Activated B cell treated with CpG ODN at 0.5 μM for 24 hours (primary cell): ENCODE measurements at places on chromosomes 7 and 10. TPM values are rescaled to one million over a fixed set of nuclear protein-coding genes. Genes with fewer than 3 reads are reported as not detected.
A peak's percentile ranks its signal among the peaks of the same experiment; 100 is the strongest.

Gene PILRA
- total RNA-seq: 2.1 and 2.2 TPM in 2 replicates

GRCh38 chr10:127306479-127306878 is 110.1 kb upstream of the INSYN2A start:
- no peak for DNase-seq
- no peak overlapping the region for H3K27ac ChIP-seq
- H3K27me3 ChIP-seq: no peaks in the 10 kb centered on the region
- no peaks in the 10 kb centered on the region for H3K4me1 ChIP-seq

DNA sequence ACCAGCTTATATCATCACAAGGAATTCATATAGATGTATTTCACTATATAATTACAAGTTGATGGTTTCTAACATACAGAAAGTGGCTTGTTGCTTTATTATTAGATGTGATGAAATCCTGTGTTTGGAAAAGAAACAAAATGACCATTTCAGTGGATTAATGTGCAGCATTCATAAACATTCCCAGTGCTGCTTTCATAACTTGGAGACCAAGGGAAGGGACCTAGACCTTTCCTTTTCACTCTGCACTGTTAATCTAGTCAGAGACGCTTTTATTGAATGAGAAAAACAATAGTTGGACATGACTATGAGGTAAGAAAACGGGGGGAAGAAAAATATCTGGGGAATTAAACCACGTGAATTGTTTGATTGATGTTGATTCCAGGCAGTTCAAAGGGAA is 160.0 kb downstream of the HDAC9 start:
- peaks cover 3% of the 10 kb centered on the region for H3K4me1 ChIP-seq
- no peak for DNase-seq
- no peak overlapping the region for H3K27ac ChIP-seq
- peaks cover 77% of the 10 kb centered on the region for H3K36me3 ChIP-seq
- no peak overlapping the region for H3K4me3 ChIP-seq

DNA sequence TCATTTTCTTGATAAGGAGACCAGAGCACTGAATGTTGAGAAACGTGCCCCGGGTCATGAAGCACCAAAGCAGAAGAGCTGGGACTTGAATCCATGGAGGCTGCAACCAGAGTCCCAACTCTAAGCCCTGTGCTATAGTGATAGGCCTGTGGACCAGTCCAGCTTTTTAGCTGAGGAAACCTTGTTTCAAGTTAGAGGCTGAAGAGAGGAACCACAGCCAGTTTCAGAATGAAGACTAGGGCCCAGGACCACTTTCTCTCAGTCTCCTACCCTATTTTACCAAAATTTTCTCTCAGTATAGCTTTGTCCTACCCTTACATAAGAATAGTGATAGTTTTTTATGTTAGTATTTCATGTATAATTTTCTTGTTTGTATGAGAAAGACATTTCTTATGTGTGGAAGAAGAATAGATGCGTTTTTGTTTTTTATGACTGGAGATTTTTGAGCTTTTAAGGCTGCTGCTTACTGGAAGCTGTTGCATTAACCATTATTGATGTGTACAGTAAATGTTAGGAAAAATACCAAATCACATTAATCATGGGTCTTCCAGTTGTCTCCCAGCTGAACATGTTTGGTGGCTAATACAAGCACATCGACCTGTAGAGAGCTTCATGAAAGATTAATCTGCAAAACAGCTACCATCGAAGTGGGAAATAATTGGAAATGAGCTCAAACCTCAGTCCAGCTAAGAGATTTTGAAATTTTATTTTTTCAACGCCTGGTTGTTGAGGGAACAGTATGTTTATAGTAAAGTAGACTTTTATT is 45.0 kb upstream of the CSTF2T start:
- DNase-seq: no peak
- H3K36me3 ChIP-seq: no peaks in the 10 kb centered on the region
- H3K4me3 ChIP-seq: no peak overlapping the region
- no peak overlapping the region for H3K27ac ChIP-seq
- peaks cover 11% of the 10 kb centered on the region for H3K4me1 ChIP-seq

Gene SFMBT2
- total RNA-seq: 18.7 and 19.2 TPM in 2 replicates

DNA sequence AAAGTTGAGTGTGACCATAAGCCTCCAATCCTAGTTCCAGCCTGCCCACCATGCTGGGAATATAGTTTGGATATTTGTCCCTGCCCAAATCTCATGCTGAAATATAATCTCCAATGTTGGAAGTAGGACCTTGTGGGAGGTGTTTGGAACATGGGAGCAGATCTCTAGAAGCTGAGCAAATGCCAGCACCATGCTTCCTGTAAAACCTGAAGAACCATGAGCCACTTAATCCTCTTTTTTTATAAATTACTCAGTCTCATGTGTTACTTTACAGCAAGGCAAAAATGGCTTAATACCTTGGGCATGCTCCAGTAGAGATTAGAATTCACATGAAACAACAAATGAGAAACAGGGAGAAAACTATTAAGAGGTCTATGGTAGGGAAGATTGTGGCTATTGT is 27.2 kb downstream of the STEAP1 start:
- no peak for DNase-seq
- H3K4me3 ChIP-seq: no peak overlapping the region

DNA sequence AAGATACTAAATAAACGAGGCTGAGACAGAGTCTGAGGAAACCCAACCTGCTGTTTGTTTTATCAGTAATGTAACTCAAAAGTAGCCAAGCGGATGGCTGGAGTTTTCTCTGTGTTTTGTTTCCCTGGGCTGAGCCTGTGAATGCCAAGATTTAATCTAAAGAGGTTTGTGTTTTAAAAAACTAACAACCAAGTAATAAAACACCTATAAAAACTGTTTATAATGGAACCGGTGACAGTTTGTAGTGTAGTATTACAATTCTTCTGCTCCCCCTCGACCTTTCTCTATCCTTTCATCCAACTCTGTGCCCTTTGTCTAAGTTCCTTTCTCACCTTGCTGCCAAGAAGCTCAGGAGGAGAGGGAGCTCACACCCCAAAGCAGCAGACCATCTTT is 2.6 kb upstream of the KAT6B start:
- no peaks in the 10 kb centered on the region for H3K27me3 ChIP-seq
- H3K27ac ChIP-seq: peak overlapping the region; percentile 39
- peak overlapping the region; percentile 91 for H3K4me3 ChIP-seq
- H3K36me3 ChIP-seq: peaks cover 1% of the 10 kb centered on the region
- peaks cover 26% of the 10 kb centered on the region for H3K4me1 ChIP-seq
- DNase-seq: no peak

- H3K27ac ChIP-seq: no peak overlapping the region
- peaks cover 20% of the 10 kb centered on the region for H3K36me3 ChIP-seq
- DNase-seq: no peak
- no peaks in the 10 kb centered on the region for H3K4me1 ChIP-seq
Measured at GRCh38 chr10:114990991-114991390, 53.0 kb downstream of the TRUB1 start.

Gene JCAD
- total RNA-seq: not detected in 2 replicates

DNA sequence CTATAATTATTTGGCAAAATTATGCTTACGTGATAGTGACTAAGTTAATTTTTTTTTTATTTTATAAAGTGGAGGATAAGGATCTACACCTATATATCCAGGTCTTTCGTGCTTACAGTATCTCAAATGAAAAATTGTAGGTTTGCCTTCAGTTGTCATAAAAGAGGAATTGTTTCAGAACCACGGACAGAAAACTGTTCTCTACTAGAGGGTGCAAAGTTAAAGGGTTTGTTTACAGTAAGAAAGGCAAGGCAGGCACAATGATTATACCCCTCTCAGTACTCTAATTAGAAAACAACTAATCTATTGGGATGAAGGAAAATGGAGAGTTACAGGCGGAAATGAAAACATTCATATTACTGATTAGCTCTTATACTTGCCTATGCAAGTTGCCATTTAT is 1.5 kb downstream of the PCLO start:
- DNase-seq: no peak
- no peaks in the 10 kb centered on the region for H3K36me3 ChIP-seq
- peaks cover 8% of the 10 kb centered on the region for H3K27me3 ChIP-seq
- H3K4me1 ChIP-seq: peaks cover 5% of the 10 kb centered on the region

GRCh38 chr7:129389829-129390228 is 44.4 kb upstream of the STRIP2 start:
- no peaks in the 10 kb centered on the region for H3K27me3 ChIP-seq
- no peak for DNase-seq
- H3K27ac ChIP-seq: no peak overlapping the region
- no peaks in the 10 kb centered on the region for H3K4me1 ChIP-seq

DNA sequence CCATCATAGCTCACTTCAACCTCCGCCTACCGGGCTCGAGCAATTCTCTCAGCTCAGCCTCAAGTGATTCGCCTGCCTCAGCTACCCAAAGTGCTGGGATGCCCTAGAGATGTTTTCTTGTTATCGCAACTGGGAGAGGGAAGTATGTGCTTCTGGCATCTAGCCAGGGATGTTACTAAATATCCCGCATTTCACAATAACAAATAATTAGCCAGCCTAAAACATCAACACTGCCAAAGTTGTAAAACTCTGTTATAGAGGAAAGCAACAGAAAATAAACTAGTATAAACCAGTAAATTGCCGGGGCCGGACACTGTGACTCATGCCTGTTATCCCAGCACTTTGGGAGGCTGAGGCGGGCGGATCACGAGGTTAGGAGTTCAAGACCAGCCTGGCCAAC is 7.2 kb downstream of the INA start:
- no peak for DNase-seq
- H3K4me1 ChIP-seq: peaks cover 2% of the 10 kb centered on the region
- H3K27ac ChIP-seq: no peak overlapping the region
- peaks cover 51% of the 10 kb centered on the region for H3K27me3 ChIP-seq
- no peaks in the 10 kb centered on the region for H3K36me3 ChIP-seq

DNA sequence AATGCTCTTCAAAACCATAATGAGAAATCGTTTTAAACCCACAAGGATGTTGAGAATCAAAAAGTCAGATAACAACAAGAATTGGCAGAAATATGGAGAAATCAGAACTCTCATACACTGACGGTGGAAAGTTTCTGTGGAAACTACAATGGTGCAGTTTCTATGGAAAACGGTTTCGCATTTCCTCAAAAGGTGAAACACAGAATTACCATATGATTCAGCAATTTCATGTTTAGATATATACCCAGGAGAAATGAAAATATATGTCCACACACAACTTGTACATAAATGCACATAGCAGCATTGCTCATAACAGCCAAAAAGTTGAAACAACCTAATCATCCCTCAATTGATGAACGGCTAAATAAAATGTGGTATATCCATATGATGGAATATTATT is 218.2 kb downstream of the ARL4A start:
- H3K4me1 ChIP-seq: no peaks in the 10 kb centered on the region
- H3K4me3 ChIP-seq: no peak overlapping the region
- no peaks in the 10 kb centered on the region for H3K36me3 ChIP-seq
- H3K27me3 ChIP-seq: no peaks in the 10 kb centered on the region
- H3K27ac ChIP-seq: no peak overlapping the region

DNA sequence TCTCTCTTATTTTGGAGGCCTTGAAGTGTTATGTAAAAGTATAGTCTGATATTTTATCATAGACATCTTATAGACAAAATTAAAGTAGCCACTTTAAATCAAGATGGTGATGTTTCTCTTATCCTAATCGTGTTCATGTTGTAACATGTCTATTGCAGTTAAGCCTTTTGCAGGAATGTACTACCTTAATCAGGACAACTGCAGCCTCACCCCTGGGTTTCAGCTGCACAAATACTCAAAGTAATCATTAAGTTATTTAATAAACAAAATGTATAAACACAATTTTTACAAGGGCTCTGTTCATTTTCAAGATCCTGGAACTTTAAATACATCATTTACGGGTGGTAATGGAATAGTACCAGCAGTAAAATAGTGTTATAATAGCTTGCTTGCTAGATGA is 14.4 kb upstream of the KIF5B start:
- no peak overlapping the region for H3K4me3 ChIP-seq
- no peak for DNase-seq
- H3K27me3 ChIP-seq: peaks cover 6% of the 10 kb centered on the region
- H3K4me1 ChIP-seq: no peaks in the 10 kb centered on the region

Gene ASAH2
- total RNA-seq: 1.8 and 2.3 TPM in 2 replicates

GRCh38 chr7:150337179-150337578 is 4.2 kb downstream of the RARRES2 start:
- no peak overlapping the region for H3K27ac ChIP-seq
- no peak overlapping the region for H3K4me3 ChIP-seq
- peaks cover 16% of the 10 kb centered on the region for H3K27me3 ChIP-seq
- DNase-seq: no peak

GRCh38 chr7:21361413-21362125 is 66.3 kb upstream of the SP4 start:
- no peak for DNase-seq
- no peaks in the 10 kb centered on the region for H3K36me3 ChIP-seq
- peaks cover 28% of the 10 kb centered on the region for H3K4me1 ChIP-seq
- no peaks in the 10 kb centered on the region for H3K27me3 ChIP-seq
- H3K4me3 ChIP-seq: no peak overlapping the region

Gene ODAD2
- total RNA-seq: not detected in 2 replicates

- no peak for DNase-seq
- no peak overlapping the region for H3K27ac ChIP-seq
- H3K27me3 ChIP-seq: no peaks in the 10 kb centered on the region
Measured at GRCh38 chr7:154748089-154748786, 254.7 kb downstream of the PAXIP1 start.

- no peak for DNase-seq
- H3K27me3 ChIP-seq: no peaks in the 10 kb centered on the region
- H3K4me1 ChIP-seq: no peaks in the 10 kb centered on the region
- H3K27ac ChIP-seq: no peak overlapping the region
- H3K36me3 ChIP-seq: peaks cover 42% of the 10 kb centered on the region
Measured at GRCh38 chr7:47347816-47348385, 234.0 kb downstream of the TNS3 start.

Gene PMS2
- total RNA-seq: 16.0 and 25.7 TPM in 2 replicates

DNA sequence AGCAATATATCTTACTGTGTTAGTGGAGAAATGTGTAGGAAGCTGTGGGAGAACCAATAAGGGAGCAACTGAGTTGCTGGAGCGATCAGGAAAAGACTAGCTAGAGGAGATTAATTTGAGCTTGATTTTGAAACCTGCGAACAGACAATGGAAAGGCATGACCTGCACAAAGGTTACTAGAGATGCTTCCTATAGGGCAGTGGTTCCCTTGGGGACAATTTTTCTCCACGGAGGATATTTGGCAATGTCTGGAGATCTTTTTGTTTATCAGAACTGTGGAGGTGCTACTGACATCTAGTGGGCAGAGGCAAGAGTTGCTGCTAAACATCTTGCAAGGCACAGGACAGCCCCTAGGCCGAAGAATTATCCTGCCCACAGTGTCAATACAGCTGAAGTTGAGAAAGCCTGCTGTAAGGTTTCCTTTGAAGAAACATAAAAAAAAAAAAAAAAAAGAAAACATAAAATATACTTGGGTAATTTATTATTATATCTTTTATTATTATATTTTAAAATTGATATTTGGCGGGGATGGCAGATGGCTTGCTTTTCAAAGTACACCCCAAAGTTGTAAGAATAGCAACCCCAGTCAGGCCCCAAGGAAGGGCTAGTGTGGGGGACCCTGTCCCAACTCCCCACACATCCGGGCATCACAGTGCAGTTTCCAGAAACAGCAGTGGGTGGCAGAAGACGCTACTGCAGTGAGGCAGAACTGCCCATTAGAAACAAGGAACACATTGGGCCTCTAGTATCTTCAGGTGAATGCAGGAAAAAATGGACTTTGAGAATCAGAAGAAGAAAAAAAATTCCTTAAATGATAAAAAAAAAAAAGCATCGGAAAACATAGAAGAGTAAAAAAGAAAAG is 481.6 kb downstream of the SH2D4B start:
- DNase-seq: no peak
- H3K27ac ChIP-seq: no peak overlapping the region
- no peaks in the 10 kb centered on the region for H3K27me3 ChIP-seq
- H3K36me3 ChIP-seq: no peaks in the 10 kb centered on the region

Gene C10orf62
- total RNA-seq: not detected in 2 replicates
